Posterior vena cava (tissue), 2 donors: ENCODE measurements at places on chromosomes 4 and X.

DNA sequence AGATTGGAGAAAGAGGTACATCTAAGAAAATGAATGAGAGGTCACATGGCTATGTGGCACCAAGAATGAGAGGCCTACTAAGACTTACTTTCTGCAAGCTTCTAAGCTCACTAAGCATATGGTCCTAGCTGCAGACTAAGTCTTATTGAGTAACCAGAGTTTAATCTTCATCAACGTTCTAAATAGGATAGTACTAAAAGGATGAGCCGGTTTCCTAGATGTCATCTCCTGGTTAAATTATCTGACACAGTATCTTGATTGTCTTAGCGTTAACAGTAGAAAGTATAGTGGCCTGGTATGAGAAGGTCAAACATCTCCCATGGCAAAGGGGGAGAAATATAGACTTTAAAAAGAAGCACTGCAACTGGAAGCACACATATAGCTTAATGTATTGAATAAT lies 448.1 kb downstream of the PDGFC start:
- no peak for DNase-seq

- no peak for DNase-seq
Observed at GRCh38 chr4:41324861-41325260, 68.1 kb downstream of the UCHL1 start.

DNA sequence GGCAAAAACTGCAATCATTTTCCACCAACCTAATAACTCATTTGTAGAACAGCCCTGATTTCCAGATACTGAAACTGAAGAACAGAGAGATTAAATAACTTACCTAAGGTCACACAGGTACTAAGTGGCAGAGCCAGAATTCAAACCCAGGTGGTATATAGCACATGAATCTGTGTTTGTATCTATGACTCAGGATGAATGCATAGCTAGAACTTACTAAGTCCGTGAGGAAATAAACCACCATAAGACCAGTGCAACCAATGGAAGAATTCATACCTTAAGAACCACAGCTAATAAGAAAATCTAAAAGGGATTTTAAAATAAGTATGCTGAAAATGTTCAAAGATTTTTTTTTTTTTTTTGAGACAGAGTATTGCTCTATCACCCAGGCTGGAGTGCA lies 1.5 kb upstream of the PLAC1 start:
- DNase-seq, result no peak

DNA sequence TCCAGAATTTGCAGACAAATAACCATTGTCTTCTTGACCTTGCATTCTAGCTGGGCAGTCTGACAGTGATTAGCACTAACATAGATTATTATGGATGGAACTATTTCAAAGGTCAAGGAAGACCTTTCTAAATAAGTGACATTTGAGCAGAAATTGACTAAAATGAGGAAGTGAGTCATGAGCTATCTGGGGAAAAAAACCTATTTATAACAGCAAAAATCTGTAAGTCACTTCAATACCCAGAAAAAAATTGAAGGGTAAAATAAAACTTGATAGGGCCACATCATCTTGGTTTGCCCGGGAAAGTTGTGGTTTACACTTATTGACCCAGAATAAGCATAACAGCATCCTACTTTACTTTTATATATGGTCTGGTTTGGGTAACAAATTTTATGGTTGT lies 414.6 kb upstream of the HS3ST1 start:
- DNase-seq, result no peak

GRCh38 chr4:176642472-176642871 lies 150.2 kb downstream of the VEGFC start:
- no peak for DNase-seq

GRCh38 chr4:122914292-122914904 lies 8.0 kb downstream of the NUDT6 start:
- DNase-seq, result no peak

- DNase-seq, result no peak
Observed at GRCh38 chr4:61583696-61584095, 383.6 kb downstream of the ADGRL3 start.

DNA sequence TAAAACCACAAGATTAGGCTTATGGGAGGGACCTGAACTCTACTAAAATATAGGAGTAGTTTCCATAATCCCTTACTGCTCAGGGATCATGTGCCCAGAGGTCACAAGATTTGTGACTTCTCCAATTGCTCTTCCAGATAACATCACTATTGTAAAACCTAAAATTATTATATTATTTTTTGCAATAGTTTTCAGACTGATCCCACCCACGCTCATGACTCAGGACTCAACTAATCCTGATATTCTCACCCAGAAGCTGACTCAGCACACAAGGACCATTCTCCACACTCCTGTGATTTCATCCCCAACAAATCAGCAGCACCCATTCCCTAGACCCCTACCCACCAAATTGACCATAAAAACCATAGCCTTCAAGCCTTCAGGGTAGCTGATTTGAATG lies 24.0 kb upstream of the RPL34 start:
- DNase-seq, result no peak

DNA sequence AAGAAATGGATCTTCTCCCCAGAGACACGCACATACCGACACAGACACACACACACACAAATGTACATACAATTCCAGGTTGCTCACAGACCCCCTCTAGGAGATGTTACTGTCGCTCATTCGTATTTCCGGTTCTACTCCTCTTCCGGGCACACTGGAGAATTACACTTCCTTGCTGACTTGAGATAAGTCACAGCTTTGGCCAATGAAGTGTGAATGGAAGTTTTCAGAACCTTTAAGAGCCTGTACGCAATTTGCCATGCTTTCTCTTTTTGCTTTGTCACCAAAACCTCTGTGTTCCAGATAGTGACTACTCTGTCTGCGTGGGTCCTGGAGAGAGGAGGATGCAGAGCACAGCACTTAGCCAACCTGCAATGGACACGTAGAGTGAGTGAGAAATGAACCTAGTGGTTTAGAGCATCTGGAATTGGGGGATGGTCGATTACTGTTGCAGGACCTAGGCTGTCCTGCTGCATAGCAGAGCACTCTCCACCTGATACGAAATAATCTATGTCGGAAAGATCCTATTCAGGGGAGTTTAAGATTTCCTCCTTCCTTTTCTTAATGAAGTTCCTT lies 239.5 kb upstream of the TET2 start:
- no peak for DNase-seq

DNA sequence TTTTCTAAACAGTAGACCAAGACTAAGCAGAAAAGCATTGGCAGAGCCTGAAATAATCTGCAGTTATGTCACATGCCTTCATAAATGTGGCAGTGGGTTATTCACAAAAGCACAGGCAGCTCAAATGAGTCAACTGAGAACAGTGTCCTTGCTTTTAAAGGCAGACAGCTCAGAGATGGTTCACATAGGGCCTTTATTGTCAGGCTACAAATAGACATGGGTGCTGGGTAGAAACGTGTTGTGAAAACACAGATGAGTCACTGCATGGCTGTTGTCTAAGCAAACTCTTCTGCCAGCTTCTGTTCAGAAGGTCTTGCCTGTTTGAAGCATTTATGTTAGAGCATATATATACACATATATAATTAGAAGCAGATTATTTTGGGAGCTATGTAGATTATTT lies 118.0 kb downstream of the SLC4A4 start:
- no peak for DNase-seq

GRCh38 chr4:6753891-6754290 lies 28.6 kb upstream of the KIAA0232 start:
- no peak for DNase-seq
